ENCODE measurements at places on chromosomes 7 and 10. TPM values are rescaled to one million over a fixed set of nuclear protein-coding genes. Genes with fewer than 3 reads are reported as not detected.

DNA sequence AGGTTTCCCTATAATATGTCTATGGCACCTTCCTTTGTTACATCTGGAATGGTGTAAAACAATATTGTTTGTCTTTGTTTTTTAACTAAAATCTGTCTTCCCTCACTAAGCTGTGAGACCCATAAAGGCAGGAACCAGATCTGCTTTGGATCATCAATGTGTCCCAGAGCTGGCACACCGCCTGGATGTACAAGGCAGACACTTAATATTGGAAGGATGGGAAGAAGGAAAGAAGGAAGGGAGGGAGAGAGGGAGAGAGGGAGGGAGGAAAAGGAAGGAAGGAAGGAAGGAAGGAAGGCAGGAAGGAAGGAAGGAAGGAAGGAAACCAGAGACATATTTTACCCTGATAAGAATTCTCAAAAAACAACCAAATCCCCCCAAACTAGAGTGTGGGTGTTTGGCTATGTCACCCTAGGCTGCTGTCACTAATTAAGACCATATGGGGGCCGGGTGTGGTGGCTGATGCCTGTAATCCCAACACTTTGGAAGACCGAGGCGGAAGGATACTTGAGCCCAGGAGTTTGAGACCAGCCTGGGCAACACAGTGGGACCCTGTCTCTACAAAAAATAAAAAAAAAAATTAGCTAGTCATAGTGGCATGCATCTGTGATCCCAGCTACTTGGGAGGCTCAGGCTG, 59.6 kb downstream of the SH3PXD2A start:
- DNase-seq, result no peak

- no peak for DNase-seq
Observed at GRCh38 chr10:130202984-130203621, 66.9 kb downstream of the GLRX3 start.

DNA sequence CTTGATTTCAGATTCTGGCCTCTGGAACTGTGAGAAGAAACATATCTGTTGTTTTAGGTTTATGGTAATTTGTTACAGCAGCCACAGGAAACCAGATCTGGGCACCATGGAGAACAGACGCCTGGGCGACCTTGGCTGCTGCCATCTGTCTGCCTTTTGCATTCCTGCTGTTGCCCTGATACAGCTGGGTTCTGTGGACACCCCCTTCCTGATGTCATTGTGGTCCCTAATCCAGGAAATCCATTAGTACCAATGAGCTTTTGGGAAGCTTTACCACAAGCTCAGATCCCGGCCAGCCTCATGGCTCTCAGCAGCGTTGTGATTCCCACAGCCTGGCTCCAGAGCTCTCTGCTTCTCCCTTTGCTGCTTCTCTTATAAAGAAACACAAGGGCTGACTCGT, 174.2 kb upstream of the NPS start:
- no peak for DNase-seq

- no peak for DNase-seq
Observed at GRCh38 chr7:87628780-87629569, 777 bp downstream of the RUNDC3B start.

DNA sequence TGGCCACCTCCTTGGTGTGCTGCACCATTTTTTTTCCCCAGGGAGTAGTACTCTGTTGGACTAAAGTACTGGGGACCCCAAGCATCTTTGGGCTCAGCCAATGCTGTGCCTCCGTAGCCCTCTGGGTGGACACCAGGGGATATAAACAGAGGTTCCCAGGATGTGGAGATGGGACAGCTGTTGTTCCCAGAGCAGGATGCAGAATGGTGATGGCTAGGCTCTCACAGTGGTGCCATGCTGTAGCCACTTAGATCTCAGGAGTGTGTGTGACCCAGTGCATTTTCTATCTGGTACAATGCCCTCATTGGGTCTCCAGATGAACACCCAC, 50.9 kb upstream of the SCIN start:
- no peak for DNase-seq

- DNase-seq, result no peak
Observed at GRCh38 chr7:113968713-113969112, 49.9 kb upstream of the PPP1R3A start.

DNA sequence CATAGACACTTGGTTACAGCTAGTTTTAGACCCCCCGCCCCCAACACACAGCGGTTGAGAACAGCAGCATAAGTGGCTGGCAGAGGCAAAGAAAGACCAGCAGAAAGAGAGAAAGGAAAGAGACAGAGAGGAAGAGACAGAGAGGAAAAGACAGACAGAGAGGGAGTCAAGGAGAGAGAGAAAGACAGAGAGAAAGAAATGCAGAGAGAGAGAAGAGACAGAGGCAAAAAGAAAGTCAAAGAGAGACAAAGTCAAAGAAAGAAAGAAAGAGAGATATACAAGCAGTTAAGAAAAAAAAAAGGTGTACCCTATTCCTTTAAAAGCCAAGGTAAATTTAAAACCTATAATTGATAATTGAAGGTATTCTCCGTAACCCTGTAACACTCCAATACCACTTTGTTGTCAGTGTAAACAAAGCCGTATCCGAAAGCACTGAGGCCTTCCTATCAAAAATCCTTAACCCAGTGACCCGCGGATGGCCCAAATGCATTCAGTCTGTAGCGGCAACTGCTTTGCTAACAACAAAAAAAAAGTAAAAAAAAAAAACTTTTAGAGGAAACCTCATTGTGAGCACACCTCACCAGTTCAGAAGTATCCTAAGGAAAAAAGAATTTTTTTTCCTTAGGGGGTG, 11.9 kb upstream of the SLC12A9 start:
- DNase-seq, result no peak

- no peak for DNase-seq
Observed at GRCh38 chr7:95989301-95989700, 216.9 kb downstream of the DYNC1I1 start.

GRCh38 chr10:111836064-111836463, 347.5 kb downstream of the GPAM start:
- no peak for DNase-seq

DNA sequence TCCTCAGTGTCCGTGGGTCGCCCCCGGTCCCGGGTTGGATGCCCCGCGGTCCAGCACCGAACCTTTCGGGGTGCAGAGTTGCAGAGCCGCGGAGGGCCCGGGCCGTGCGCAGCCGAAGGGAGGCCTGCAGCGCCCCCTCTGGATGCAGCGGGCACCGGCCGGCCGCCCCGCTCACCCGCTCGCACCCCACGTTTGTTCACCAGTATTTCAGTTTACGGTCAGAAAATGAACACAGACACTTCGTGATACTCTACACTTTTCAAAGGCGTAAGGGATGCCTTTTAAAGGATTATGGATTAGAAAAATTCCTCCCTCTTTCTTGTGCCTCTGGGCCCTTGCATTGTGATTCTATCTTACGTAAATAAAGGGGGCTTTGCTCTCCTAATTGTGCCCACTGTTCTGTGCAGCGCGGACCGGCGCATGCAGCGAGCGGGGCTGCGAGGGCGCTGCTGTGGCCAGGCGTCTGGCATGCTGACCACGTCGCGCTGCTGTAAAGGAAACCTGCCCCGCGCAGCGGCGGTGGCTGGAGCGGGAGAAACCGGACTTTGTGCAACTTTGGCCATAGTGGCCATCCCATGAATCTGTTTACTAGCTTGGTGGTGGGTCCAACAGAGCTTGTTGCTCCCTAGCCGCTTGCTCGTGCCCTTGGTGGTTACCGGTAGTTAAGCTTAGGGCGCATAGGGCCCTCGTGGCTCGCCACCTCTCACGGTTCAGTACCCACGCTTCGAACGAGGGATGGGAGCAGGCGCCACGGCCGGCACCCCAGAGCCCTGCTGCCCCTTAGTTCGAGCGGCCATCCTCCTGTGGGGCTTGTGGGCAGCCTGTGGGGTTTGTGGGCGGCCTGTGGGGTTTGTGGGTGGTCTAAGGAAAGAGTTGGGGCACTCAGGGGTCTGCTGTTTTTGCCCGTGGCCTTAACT, 739 bp upstream of the MEST start:
- no peak for DNase-seq

DNA sequence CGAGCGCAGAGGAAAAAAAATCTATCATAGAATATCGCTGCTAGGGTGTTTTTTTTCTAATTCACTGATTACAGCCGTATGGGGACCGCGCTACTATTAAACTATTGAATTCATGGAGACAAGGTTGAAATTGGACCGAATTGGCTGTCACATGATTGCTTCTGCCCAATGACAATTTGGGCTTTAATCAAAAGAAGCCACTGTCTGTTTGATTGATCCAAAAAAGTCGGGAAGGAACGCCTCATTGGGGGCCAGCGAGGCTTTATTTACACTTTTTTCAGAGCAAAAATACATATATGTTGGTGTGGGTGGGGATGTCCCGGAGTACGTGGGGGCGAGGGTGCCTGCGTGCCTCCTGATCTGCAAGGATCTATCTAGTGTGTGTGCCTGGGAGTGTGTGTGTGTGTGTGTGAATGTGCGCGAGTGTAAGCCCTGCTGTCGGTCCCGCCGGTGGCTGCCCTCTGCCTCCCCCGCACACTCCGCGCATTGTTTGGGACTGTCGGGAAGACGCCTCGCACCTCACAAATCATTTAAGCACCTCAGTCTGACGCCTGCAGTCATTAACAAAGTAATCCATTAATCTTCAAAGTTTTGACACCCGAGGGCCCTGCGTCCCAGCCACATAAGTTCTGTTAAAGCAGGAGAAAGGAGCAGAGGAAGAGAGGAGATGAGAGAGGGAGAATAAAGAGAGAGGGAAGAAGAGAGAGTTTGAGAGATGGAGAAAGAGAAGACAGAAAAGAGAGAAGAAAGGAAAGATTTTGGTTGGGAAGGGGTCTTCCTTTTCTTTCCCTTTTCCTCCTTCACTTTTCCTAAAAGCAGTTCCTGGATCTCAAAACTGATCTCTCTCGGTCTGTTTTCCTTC, at the start of gene HOXA2:
Gene HOXA2 (minus strand): TSS at position 103 of the 862 bp plus-strand sequence. CDS start 183 bp downstream, outside the sequence.
- DNase-seq, result peak; percentile 68

DNA sequence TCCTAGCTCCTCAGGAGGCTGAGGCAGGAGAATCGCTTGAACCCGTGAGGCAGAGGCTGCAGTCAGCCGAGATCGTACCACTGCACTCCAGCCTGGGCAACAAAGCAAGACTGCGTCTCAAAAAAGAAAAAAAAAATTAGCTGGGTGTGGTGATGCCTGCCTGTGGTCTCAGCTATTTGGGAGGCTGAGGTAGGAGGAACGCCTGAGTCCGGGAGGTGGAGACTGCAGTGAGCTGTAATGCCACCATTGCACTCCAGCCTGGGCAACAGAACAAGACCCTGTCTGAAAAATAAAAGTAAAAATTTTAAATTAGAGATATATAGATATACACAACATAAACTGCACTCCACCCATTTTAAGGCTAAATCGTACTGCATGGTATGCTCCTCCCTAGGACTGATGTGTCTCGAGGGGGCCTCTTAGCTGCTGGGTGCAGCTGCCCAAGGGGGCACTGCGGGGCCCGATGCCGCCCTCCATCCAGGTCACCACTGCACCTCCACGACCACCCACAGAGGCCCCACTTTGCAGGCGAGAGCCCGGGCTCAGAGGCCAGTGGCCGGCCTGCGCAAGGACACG, 40.9 kb upstream of the FOXK1 start:
- DNase-seq, result no peak

GRCh38 chr7:151239837-151240459, 7.7 kb downstream of the CHPF2 start:
- DNase-seq, result no peak

DNA sequence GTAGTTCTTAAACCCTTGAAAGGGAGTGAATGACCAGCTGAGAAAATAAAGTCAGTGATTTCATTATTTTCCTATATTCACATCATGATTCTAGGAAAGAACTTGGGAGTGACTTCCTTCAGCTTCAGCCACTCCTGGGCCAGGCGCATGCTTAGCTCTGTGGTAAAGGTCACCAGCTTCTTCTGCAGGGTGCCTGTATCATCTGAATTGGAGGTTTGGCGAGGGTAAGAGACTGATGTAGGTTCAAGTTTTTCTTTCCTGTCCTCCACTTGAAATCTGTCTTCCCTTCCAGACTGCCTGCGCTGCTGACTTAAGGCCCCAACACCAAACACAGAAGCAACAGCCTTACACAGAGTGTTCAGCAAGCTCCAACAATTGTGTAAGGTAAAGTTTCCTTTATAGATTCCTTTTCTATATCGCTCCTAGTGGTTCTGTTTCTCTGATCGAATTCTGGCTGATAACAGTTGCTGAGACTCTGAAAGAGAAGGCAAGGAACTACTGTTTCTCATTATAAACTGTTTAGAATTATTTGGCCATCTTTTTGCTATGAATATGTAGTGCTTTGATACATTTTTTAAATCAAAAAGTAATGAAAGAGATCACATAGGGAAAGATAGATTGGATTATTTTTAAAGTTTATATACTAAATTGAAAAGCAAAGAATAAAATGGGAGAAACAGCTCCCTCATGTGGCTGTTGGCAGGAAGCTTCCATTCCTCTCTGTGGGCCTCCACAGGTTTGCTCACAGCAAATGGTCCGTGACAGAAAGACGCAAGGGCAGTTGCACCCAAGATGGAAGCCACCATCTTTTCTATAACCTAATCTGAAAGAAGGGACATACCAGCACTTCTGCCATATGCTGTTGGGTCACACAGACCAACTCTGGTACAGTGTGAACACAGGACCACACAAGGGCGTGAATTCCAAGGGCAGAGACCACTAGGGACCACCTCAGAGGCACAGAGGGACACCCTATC, 14.0 kb downstream of the GATAD1 start:
- DNase-seq, result no peak

GRCh38 chr10:133130602-133131001, 29.4 kb upstream of the KNDC1 start:
- no peak for DNase-seq

DNA sequence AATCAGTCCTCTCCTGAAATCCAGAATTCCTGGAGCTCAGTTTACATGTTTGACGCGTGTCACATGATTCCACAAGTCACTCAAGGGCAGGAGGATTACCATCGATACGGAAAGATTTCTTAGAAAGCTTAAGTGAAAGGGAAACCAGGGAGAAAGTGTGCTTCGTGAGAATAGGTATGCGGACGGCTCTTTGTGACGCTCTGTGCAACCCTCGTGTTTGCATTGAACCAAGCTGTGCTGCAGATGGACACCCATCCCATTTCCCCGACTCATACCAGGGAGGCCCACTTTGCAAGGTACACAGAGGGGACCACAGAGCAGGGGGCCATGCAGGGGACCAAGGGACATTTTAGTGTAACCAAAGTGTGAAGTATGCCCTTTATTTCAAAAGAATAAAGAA, 43.2 kb downstream of the IKZF1 start:
- DNase-seq, result no peak

- no peak for DNase-seq
Observed at GRCh38 chr10:59688921-59689351, 20.7 kb downstream of the SLC16A9 start.

GRCh38 chr7:39504963-39505362, 61.2 kb upstream of the YAE1 start:
- no peak for DNase-seq

- no peak for DNase-seq
Observed at GRCh38 chr7:146232604-146233003, 116.0 kb downstream of the CNTNAP2 start.

Gene GCK
- not detected for total RNA-seq

Gene LIPF
- not detected for total RNA-seq

Gene HMX2
- total RNA-seq, result not detected

Gene SGCE
- total RNA-seq, result 90.7 TPM

Gene NUTM2B
- total RNA-seq, result 0.16 TPM

Gene PRR15
- total RNA-seq, result 11.8 TPM

Gene MOGAT3
- 2.6 TPM for total RNA-seq

Gene HMX3
- not detected for total RNA-seq

Gene AKR1C2
- 25.9 TPM for total RNA-seq

Gene LMTK2
- total RNA-seq, result 14.1 TPM

All from breast epithelium (tissue), 4 donors.